ENCODE measurements at places on chromosomes 7 and 10. TPM values are rescaled to one million over a fixed set of nuclear protein-coding genes. Genes with fewer than 3 reads are reported as not detected.

The TET1 gene
- total RNA-seq: 4.2 TPM

The HOXA9 gene
- not detected for total RNA-seq

The COL28A1 gene
- total RNA-seq: under 0.01 TPM

The NPC1L1 gene
- total RNA-seq: under 0.01 TPM

The SPDYE18 gene
- 0.28 TPM for total RNA-seq

The ATP6V0E2 gene
- total RNA-seq: 19.4 TPM
